Adipocyte (in vitro differentiated cells): ENCODE measurements at places on chromosomes 7 and 10.

- no peak for DNase-seq
Observed at GRCh38 chr7:128961030-128961659, 23.4 kb downstream of the IRF5 start.

DNA sequence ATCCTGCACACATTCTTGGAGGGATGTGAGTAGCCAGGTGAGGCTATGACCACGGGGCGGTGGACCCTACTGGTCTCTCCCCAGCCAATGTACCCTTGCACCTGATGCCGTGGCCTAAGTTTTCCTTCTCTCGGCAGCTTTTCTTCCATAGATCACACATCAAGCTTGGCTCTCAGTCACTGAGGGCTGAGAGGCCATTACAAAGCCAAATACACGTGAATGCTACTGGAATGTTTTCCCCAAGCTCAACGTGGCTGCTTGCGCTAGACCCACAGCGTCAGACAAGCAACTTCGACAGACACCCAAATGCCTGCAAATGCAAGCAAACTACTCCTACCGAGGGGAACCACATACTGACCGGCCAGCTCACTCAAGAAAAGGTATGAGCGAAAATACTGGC, 83.1 kb downstream of the PRPF18 start:
- DNase-seq = no peak

- peak; percentile 30 for DNase-seq
Observed at GRCh38 chr7:81626008-81626407, 143.8 kb downstream of the HGF start.

DNA sequence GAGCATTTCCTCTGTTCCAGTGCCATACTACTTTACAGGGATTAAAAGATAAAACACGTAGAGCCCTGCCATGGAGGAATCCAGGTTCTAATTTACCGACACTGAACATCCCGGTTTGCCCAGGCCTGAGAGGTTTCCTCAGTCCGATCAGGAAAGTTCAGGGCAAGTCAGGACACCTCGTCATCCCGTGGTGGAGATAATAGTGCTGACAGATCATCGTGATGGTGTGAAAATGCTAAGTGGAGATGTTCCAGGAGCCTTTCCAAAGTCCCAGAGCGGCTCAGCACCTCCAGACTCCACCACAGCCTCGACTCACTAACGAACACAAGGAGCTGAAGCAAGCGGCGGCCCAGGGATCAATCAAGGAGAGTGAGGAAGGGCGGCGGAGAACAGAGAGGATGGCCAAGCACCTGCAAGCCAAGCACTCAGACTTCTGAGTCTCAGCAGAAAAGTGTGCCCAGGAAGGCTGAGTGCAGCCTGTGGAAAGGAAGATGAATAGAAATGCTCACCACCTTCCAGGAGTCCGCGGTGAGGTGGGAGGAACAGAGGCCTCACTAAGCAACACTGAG, 103.7 kb upstream of the VWC2 start:
- no peak for DNase-seq

- DNase-seq = no peak
Observed at GRCh38 chr7:107811934-107812333, 8.9 kb upstream of the SLC26A3 start.

DNA sequence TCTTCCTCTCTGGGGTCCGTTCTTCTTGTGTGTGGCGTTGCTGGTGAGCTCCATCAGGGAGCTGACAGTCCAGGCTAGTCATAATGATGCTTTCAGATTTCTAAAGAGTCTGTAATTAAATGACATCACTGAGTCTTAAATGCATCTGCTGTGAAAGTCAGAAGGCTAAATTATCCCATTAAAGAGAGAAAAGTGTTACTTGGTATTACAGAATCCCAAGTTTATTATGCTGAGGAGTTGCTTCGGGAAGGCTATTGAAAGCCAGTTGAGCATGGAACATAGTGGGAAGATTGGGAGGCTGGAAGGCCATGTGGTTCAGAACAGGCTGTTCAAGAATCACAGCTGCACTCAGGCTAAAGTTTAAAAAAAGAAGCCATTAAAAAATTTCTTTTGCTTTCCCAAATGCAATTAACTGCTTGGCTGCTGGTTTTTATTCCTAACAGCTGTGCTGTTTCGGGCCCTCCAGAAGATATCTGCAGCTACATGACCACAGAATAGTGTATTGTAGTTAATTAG, 342.6 kb upstream of the LRGUK start:
- DNase-seq = no peak

DNA sequence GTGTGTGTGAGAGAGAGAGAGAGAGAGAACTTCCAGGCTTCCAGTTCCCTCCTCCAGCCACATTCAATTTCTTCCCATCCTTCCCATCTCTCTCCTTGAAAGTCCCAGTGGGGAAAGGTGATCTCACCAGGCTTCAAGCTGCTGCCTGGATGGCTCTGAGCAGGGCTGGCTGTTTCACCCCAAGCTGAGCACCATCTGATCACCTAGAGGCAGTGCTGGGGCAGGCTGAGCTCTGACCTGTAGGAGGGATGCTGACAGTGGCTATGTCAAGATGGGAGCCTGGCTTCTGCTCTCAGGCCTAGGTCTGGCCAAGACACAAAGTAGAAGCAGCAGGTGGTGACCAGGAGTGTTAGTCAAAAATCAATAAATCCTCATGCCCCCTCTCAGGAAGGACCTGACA, 370.8 kb downstream of the PLXNA4 start:
- no peak for DNase-seq

GRCh38 chr7:135248546-135248945, 14.9 kb downstream of the STRA8 start:
- no peak for DNase-seq

GRCh38 chr7:110784749-110785148, 306.2 kb upstream of the LRRN3 start:
- no peak for DNase-seq

DNA sequence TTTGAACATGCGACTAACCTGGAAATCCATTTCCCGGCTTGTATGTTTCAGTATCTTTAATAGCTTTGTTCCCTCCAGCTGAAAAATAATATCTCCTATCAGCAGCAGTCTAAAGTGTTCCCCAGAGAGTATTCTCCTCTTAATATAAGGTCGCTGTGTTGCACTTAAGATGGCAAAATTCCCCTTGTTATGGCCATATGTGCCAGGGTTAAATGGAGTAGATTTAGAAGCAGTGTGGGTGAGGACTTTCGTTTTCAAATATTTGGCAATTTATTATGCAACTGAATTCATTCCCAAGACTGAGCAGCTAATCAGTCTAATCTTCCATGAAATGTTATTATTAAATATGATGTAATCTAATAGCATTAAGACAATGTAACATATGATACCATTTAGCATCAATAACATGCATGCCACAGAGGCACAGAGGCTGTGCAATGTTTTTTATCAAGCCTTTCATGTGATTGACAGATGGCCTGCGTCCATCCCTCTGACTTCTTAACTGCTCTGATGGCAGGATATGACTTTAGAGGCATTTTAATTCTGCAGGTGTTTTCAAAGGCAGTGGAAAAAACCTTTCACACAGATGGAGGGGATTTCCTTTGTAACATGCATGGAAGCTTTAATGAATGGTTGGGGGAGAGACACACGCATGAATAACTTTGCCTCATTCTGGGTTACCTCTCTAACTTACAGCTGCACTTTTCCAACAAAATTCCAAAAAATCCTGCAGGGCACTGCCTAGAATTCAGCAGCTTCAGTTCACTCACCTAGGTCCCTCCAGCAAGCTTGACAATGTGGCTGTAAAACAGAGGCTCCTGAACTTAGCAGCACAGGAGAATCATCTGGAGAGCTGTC, 55.1 kb upstream of the ZPBP start:
- DNase-seq = no peak
